CD4-positive, alpha-beta T cell (primary cell): ENCODE measurements at places on chromosomes 7 and 10. TPM values are rescaled to one million over a fixed set of nuclear protein-coding genes. Genes with fewer than 3 reads are reported as not detected.

The CABCOCO1 gene
- not detected for total RNA-seq

The FAM25A gene
- not detected for total RNA-seq

DNA sequence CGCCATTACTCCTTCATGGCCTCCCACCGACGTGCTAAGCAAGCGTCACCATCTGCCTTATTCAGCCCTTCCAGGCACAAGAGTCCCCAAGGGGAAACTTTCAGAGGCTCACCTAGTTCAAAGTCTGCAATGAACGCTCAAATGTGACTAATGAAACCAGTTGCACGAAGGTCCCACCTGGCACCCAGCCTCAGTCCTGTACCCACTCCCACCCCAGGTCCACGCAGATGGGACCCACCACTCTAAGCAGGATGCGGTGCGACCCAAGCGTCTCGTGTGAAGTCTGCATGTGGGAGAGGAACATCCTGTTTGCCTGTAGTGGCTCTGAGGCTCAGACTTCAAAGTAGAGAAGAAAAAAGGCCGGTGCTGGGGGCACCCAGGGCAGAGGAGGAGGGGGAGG is 40.3 kb downstream of the RGS10 start:
- peaks cover 34% of the 10 kb centered on the region for H3K36me3 ChIP-seq
- peak overlapping the region; percentile 17 for H3K4me3 ChIP-seq
- H3K27ac ChIP-seq: peak overlapping the region; percentile 95
- H3K27me3 ChIP-seq: no peaks in the 10 kb centered on the region
- peak; percentile 86 for DNase-seq

GRCh38 chr7:23380556-23380955 is 81.4 kb downstream of the MALSU1 start:
- no peak overlapping the region for H3K27ac ChIP-seq
- H3K4me1 ChIP-seq: no peaks in the 10 kb centered on the region
- H3K4me3 ChIP-seq: no peak overlapping the region
- H3K27me3 ChIP-seq: no peaks in the 10 kb centered on the region

The TRIM74 gene
- 4.4 TPM for total RNA-seq

The CAV1 gene
- total RNA-seq: not detected

The RHEB gene
- 40.3 TPM for total RNA-seq

DNA sequence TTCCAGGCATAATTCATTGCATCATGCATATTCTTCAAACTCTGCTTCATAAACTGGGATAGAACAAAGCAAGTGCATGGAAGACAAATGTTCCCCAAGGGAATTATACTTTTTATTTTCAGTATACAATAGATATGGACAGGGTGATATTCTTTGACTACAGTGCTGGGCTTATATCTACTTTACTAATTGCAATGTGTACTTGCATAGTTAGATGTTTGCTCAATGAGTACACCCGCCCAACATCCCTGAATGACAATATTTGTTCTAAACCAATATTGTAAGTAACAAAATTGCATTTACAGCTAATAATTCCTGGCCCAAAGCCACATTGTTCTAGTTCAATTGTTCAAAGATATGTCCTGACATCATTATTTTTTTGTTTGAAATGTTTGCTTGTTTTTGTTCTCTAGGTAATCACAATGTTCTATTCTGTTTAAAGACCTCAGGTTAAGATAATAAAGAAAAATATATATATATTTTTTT is 171.4 kb downstream of the PTN start:
- DNase-seq: no peak
- H3K4me3 ChIP-seq: no peak overlapping the region
- H3K36me3 ChIP-seq: no peaks in the 10 kb centered on the region
- no peak overlapping the region for H3K27ac ChIP-seq
- no peaks in the 10 kb centered on the region for H3K4me1 ChIP-seq

- no peak for DNase-seq
- no peak overlapping the region for H3K27ac ChIP-seq
- no peaks in the 10 kb centered on the region for H3K27me3 ChIP-seq
- no peaks in the 10 kb centered on the region for H3K4me1 ChIP-seq
- H3K36me3 ChIP-seq: no peaks in the 10 kb centered on the region
These were observed 497.5 kb upstream of the ZMIZ1 start for GRCh38 chr10:78571286-78571685.

GRCh38 chr10:99681553-99681952 is 22.2 kb downstream of the ENTPD7 start:
- no peak for DNase-seq
- no peak overlapping the region for H3K27ac ChIP-seq
- H3K27me3 ChIP-seq: no peaks in the 10 kb centered on the region
- H3K4me1 ChIP-seq: no peaks in the 10 kb centered on the region

DNA sequence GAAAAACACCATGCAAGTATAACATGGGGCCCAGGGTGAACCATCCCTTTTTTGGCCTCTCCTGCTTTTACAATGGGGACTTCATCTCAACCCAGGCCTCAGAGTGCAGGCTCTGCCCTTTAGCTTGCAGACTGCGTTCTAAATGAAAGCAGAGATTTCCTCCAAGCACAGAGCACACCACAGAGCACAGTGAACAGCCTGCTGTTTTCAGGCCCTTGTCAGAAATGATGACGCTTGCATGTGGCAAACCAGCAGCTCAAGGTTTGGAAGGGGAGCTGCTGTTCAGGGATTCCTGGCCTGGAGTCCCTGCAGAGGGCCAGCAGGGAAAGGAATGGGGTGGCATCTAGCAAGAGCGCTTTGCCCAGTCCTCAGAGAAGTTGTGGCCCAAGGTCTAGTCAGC is 167.3 kb upstream of the CDCA7L start:
- H3K27me3 ChIP-seq: no peaks in the 10 kb centered on the region
- DNase-seq: no peak
- no peaks in the 10 kb centered on the region for H3K36me3 ChIP-seq
- no peak overlapping the region for H3K4me3 ChIP-seq
- H3K4me1 ChIP-seq: no peaks in the 10 kb centered on the region

GRCh38 chr7:33685981-33686683 is 219.2 kb upstream of the BMPER start:
- H3K27me3 ChIP-seq: no peaks in the 10 kb centered on the region
- no peak overlapping the region for H3K4me3 ChIP-seq
- no peak for DNase-seq
